ENCODE measurements at places on chromosomes 12 and 14.

- no peaks in the 10 kb centered on the region for H3K36me3 ChIP-seq
- H3K27me3 ChIP-seq: no peaks in the 10 kb centered on the region
- no peaks in the 10 kb centered on the region for H3K4me1 ChIP-seq
- no peak for DNase-seq
- no peak overlapping the region for H3K27ac ChIP-seq
Observed at GRCh38 chr14:64995291-64995690, 8.6 kb downstream of the FNTB start.

DNA sequence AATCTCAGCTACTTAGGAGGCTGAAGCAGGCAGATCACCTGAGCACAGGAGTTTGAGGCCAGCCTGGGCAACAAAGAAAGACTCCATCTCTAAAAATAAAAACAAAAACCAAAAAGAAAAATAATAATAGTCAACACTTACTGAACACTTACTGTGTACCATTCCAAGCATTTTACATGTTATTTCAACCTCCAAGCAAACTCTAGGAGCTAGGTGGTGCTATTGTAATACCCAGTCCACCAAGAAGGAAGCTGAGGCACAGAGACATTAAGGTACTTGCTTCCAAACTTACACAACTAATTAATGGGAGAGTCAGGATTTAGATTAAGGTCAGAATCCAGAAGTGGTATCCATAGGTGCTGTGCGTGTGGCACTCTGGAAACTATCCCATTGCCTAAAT is 13.7 kb upstream of the OR6J1 start:
- H3K27ac ChIP-seq: no peak overlapping the region
- H3K4me1 ChIP-seq: peaks cover 6% of the 10 kb centered on the region
- H3K36me3 ChIP-seq: no peaks in the 10 kb centered on the region
- peak; percentile 41 for DNase-seq
- no peak overlapping the region for H3K4me3 ChIP-seq

DNA sequence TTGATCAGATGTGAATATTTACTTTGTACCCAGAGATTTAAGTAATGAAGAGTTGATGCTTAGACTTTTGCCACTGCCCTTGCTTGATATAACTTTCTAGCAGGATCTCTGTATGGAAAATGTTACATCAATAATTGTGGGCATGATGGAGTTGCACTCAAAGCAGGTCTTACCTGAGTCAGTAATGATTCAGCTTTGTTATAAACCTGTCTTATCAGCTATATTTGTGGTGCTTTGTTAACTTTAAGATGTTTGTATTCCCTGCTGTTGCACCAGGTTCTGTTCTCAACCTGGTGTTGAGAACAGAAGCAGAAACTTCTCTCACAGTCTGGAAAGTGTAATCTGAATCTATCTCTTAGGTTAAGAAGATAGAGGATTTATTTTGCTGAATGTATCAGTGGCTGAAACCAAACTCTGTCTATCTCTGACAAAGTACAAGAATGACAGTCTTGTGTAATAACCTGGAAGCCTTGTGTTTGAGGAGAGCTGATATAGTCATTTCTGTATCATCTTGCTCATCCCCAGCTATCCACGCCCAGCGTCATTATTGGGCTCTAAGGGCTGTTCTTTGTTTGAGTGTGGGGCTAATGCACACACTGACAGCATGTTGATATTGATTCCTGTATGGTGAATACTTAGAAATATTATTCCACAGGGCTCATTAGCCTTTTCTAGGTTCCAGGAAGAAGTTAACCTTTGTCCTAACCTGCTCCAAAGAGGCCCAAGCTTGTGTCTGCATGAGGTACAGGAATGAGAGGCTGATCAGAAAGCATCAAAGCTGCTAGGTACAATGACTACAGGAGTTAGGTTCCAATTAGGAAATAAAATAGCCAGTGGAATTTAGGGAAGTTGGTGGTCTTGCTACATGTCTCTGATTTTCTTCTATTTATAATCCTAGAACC is 3.6 kb downstream of the AKAP6 start:
- no peaks in the 10 kb centered on the region for H3K36me3 ChIP-seq
- H3K4me1 ChIP-seq: no peaks in the 10 kb centered on the region
- H3K27ac ChIP-seq: no peak overlapping the region
- no peak overlapping the region for H3K4me3 ChIP-seq
- DNase-seq: no peak

DNA sequence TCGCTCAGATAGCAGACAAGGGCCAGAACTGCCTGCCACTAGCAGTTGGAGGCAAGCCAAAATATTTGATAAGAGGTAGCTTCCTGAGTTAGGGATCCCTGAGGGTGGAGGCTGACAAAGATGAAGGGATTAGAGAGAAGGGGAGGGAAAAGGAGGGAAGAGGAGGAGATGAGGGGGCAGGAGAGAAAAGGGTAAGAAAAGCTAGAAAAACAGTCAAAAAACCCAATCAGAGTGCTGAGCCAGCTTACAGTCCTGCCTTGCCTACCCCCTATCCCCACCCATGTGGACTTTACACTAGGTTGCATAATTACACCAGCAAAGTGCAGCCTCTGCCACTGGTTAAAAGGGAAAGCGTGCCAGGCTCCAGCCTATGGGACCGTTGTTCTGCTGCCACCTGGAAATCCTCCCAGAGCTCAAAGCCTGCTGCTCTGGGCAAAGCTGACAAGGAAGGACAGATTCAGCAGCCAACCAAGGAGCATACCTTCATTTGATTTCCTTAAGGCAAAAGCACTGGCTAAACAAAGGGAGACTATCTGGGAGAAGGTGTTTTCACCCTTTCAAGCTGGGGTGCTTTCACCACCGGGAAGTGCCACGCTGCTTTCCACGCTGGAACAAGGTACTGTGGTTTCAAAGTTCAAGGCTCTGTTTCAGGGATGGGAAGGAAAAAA is 3.8 kb upstream of the NUMB start:
- no peaks in the 10 kb centered on the region for H3K27me3 ChIP-seq
- H3K36me3 ChIP-seq: no peaks in the 10 kb centered on the region
- no peak overlapping the region for H3K4me3 ChIP-seq
- DNase-seq: no peak
- peaks cover 9% of the 10 kb centered on the region for H3K4me1 ChIP-seq

- DNase-seq: no peak
- H3K27ac ChIP-seq: no peak overlapping the region
- no peaks in the 10 kb centered on the region for H3K27me3 ChIP-seq
- peaks cover 23% of the 10 kb centered on the region for H3K4me1 ChIP-seq
- H3K36me3 ChIP-seq: peaks cover 87% of the 10 kb centered on the region
- no peak overlapping the region for H3K4me3 ChIP-seq
Observed at GRCh38 chr12:132777614-132778013, 16.0 kb upstream of the ANKLE2 start.

GRCh38 chr12:57130941-57131340 is 2.7 kb downstream of the LRP1 start:
- peaks cover 10% of the 10 kb centered on the region for H3K36me3 ChIP-seq
- H3K27me3 ChIP-seq: peaks cover 22% of the 10 kb centered on the region
- H3K27ac ChIP-seq: peak overlapping the region; percentile 6

All from muscle of leg (tissue), 16 donors.